AG04449 (cell line): ENCODE measurements at places on chromosomes 11 and 22.

DNA sequence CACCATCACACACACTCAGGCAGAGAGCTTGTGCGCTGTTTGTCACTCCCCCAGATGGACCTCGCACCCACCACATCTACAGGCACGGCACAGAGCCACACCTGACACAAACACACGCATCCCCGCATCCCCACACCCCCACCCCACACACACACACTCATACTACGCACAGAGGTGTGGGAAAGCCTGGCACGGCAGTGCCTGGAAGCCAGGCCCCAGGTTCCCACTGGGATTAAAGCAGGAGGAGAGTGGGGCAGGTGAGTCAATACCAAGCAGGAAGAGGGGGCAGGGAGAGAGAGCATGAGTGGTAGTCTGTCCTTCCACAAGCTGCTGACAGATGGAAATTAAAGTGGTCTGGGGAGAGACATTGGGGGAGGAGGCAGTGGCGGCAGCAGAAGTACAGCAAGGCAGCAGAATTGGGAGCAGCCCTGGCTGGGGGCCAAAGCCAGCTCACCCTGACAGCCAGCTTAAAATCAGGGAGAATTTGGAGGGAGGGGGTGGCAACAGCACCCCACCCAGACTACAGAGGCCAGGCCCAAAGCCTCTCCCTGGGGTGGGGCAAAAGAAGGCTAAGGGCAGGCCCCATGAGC lies 20.7 kb downstream of the TNKS1BP1 start:
- no peak for DNase-seq

GRCh38 chr22:50208430-50208938 lies 7.7 kb downstream of the SELENOO start:
- DNase-seq, result no peak

DNA sequence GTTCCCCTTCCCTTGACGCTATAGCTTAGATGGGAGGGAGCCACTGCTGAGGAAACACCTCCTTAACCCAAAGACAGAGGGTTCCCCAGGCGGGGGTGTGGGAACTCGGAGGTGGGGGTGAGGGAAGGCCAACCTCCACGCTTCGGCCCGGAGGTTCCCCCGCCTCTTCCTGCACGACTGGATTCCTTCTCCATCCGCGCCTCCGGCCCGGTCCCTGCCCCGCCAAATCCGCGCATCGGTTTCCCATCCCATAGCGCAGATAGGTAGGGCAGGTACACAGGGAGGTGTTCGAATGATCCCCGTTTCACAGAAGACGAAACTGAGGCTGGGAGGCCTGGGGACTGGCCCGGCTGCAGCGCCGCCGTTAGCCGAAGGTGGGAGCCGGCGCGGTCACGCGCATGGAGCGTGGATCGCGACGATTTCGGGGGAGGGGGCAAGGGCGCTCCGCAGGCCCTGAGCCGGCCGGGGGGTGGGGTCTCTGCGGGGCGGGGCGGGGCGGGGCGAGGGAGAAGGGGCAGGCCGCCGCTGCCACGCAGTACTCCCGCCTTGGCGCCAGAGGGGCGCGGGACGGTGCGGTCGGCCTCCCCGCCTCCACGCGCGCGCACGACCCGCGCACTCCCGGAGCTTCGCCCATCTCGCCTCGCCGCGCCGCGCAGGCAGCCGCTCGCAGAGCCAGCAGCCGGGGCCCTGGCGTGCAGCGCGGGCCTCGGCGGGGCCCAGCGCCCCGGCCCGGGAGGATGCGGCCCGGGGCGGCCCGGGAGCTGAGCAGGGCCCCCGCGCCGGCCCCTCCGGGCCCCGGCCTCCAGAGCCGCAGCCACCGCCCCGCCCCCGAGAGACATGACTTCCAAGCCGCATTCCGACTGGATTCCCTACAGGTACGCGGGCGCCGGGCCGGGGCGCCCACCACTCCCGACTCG lies at the start of gene TUB:
Gene TUB (plus strand): TSS at position 538 of the 917 bp plus-strand sequence. CDS start 300 bp downstream, at position 838.
- no peak for DNase-seq

- no peak for DNase-seq
Measured at GRCh38 chr22:32612834-32613233, 138.2 kb downstream of the FBXO7 start.

DNA sequence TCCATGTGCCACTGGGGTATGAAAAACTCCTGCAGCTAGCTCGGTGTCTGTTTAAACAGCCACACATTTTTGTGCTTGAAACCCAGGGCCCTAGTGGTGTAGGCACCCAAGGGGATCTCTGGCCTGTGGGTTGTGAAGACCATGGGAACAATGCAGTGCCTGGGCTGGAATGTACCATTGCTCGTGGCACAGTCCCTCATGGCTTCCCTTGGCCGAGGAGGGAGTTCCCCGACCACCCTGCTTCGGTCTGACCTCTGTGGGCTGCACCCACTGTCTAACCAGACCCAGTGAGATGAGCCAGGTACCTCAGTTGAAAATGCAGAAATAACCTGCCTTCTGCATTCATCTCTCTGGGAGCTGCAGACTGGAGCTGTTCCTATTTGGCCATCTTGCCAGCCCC lies 214.0 kb downstream of the TRPC6 start:
- DNase-seq, result no peak

- no peak for DNase-seq
Measured at GRCh38 chr11:129423426-129423825, 47.8 kb downstream of the BARX2 start.

DNA sequence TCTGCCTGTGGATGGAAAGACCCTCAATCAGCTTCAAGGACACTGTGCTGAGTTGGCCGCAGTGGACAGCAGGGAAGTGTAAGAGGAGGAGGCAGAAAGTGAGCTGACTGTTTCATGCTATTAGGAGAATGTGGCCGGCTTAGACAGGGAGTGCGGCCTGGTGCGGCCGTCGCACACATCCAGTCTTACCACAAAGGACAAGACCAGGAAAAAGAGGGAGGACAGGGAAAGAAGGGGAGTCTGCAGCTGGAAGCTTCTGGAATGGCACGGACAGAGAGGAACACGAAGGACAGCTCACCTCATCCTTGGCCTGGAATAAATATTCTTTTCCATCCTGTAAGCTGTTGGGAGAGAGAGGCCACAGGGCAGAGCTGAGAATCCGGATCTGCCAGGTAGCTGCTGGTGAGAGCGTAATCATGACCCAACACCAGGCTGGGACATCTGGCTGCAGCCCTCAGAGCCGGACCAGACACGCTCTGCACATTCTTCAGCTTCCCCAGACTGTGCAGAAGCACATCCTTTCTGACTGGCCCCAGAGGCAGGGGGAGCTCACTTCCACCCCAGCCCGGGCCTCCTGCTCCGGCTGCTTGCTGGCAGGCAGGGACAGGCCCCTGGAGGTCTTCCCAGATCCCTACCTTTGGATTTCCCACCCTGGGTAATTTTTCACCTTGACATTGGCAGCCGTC lies 8.6 kb upstream of the RBM4B start:
- no peak for DNase-seq

DNA sequence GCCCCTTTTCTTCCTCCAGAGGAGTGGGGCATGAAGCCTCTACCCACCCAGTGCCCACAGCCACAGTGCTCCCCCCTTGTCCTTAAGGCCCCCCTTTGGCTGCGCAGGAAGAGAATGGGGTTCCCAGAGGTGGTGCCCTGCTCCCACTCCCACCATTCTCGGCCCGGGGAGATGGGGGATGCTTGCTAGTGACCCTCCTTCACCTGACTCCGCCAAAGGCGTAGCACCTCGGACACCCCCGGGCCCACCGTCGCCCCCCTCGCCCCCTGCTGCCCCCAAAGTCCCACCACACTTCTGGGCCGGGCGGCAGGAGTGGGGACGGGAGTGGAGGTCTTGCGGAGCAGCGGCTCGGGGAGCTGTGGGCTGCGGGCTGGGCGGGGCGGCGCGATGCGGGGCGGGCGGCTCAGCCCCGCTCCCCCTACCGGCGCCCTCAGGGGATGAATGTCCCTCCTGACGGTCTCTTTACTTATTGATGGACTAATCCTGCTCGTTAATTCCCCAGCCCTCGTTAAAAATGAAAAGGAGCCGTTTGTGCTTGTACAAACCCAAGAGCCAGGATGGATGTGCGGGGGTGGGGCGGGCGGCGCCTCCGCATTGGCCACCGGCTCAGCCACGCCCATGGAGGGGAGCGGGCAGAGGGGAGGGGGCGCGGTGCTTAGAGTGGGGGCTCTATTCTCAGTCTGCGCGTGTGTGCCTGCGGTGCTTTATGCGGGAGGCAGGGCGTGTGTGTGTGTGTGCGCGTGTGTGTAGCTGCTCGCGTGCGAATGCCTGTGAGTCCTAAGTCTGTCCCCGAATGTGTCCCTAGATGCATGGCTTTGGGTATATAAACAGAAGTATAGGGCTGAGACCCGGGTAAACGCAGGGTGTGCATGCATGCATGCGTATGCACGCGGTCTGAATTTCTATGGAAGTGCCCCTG lies 25.6 kb downstream of the SYT7 start:
- no peak for DNase-seq
